Stimulated activated CD8-positive, alpha-beta memory T cell treated with anti-CD3 and anti-CD28 coated beads, Interleukin-4, amount 100 ng/mL, for 4 hours (primary cell): ENCODE measurements at places on chromosomes 4 and X.

GRCh38 chr4:3766785-3767569 is 792 bp downstream of the ADRA2C start:
- no peak for DNase-seq

GRCh38 chr4:45316257-45316656 is 589.9 kb upstream of the GNPDA2 start:
- no peak for DNase-seq

- no peak for DNase-seq
These were observed 61.6 kb downstream of the MAD2L1 start for GRCh38 chr4:120005076-120005475.

DNA sequence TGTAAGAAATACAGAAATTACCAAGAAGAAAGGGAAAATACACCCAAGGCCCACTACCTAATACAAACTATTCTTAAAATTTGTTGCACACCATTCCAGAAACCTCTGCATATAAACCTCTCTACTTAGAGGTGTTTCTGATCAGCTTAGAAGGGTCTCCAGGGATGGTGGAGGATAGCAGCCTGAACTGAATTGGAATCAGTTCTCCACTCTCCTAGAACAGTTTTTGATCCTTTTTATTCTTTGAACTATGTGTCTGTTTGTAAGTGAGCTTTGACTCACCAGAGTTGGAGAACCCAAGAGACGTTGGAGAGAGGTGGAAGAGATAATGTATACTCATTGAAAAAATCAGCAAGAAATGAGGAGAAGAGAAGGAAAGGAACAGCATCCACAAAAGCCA is 96.6 kb upstream of the OTUD4 start:
- DNase-seq: no peak

GRCh38 chrX:134186362-134187121 is 50.4 kb upstream of the CCDC160 start:
- DNase-seq: no peak

GRCh38 chr4:164023214-164023613 is 528.7 kb downstream of the TMA16 start:
- no peak for DNase-seq

GRCh38 chr4:147924604-147925412 is 192.9 kb downstream of the ARHGAP10 start:
- no peak for DNase-seq

- DNase-seq: no peak
These were observed 49.3 kb upstream of the FAM9A start for GRCh38 chrX:8850478-8850877.

DNA sequence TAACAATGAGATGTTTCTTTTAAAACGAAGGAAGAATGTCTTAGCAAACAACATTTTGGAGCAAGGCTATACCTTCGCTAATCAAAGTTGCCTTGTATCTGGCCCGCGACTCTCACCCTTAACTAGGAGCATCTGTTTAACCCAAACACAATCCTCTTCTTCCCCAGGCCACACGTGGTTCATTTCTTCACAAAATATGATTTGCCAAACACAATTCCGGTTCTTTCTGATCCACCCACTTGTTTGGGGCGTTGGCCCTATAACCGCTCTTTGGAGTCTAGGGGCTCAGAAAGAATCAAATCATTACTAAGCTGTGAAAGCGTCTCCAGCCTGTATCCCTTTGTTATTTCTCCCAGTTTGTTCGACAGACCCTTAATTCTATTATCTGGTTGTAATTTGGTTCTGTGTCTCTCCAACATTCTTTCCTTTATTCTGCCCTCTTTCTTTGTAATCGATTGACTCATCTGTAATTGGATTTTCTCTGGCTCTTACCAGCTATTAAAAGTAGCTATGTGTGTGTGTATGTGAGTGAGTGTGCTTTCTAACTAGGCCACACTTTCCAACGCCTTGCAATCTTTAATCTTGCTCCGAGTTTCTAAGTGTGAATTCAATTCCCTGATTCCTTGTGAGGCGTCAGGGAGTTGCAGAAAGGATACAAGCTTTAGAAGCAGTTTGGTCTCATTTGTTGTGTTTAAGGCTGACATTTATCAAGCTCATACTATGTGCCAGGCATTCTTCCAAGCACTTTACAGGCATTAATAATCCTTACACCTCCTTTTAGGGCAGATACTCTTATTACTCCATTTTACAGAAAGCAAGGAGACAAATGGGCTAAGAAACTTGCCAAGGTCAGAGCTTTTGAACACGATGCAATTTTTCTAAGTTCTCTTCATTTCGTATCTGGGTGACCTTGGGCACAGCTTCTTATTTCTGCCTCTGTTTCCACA is 138.6 kb upstream of the CPEB2 start:
- DNase-seq: no peak

GRCh38 chrX:144768540-144768939 is 478.8 kb upstream of the SPANXN1 start:
- DNase-seq: no peak

GRCh38 chrX:131802836-131803626 is 220.1 kb upstream of the STK26 start:
- DNase-seq: peak; percentile 47

- DNase-seq: no peak
These were observed 45.1 kb downstream of the PRPS1 start for GRCh38 chrX:107673431-107673830.

DNA sequence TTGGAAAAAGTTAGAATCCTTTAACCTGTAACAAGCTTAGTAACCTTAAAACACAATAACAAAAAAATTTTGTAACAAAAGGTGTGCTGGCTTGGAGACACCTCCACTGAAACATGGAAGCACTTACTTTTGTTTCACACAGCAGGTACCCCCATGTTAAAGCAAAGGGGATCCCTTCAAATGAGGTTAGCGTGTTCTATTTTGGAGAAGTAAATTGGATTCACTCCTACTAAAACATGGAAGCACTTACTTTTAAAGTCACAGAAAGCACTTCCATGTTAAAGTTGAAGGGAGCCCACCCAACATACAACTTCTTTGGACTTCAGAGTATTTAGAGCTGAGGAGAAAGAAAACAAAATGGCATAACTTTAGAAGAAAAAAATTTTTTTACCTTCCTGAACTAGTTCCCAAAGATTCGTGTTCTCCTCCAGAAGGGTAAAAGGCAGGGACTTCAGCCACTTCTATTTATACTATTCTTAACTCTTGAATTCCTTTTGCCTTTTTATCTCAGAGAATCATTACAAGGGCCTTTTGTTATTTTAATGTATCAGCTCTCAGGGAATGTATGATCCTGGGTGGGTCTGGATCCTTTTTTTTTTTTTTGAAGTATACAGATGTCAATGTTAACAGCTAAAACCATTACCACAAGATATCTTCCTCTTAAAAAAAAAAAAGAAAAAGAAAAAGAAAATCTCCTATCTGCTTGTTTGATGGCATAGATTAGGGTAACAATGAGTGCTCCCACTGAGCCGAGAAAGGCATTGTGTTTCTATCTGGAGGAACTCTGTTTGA is 11.5 kb downstream of the LARP7 start:
- DNase-seq: no peak

- no peak for DNase-seq
These were observed 19.7 kb downstream of the SLAIN2 start for GRCh38 chr4:48361012-48361400.

- no peak for DNase-seq
These were observed 409.0 kb downstream of the BCOR start for GRCh38 chrX:39688576-39689375.

GRCh38 chr4:42167709-42168108 is 15.3 kb upstream of the BEND4 start:
- DNase-seq: no peak

DNA sequence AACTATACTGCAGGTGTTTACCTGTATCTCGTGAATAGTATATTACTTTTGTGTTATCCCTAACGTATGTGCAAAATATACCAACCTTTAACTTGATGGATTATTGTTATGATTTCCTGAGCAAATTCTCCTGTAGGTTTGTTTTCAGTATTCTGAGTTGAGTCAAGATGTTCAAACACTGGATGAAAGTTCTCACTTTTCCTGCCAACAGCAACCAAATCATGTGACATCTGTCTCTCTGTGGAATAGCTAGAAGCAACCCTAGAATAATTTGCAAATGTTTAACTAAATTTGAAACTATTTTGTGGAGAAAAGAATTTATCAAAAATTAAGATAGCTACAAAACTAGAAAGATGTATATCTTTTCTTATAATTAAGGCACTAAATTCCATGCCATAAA is 35.6 kb downstream of the BCLAF3 start:
- DNase-seq: no peak

GRCh38 chr4:38691251-38692008 is 27.4 kb downstream of the KLF3 start:
- no peak for DNase-seq

DNA sequence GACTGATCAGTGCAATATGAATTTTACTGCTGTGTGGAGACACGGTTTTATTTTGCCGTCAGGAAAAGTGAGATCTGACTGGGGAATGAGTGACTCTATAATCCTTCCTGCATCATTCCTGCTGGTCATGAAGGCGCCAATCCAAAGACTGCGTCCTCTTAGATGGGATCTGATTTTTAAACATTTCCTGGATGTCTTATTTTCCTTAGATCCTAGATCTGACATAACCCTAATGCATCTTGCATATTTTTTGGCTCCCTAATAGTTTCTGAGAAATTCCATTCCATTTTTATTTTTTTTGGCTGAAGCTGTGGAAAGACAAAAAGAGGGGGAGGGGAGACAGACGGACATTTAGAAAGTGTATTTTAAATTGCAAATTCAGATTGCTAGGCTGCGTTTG is 454.9 kb upstream of the FAT1 start:
- no peak for DNase-seq

DNA sequence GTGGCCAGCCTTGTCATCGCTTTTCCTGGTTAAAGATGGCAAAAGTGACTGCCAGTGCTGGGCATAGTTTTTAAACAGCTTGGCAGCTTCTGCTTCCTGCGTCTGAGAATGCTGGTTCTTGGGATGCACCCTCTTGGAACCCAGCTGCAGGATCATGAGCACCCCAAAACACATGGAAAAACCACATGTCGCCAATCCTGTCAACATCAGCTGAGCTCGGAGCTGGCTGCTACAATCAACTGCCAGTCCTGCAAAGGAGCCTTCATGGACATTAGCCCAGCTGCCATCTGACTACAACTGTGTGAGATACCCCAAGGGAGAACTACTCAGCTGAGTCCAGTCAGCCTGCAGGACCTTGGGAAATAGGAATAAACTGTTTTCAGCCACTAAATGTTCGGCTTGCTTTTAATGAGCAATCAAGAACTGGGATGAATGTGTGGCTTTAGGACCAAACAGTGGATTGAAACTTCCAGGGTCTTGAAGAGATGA is 31.0 kb downstream of the OSTC start:
- DNase-seq: no peak

- no peak for DNase-seq
These were observed 51.2 kb upstream of the KLF3 start for GRCh38 chr4:38612646-38613414.

GRCh38 chr4:123564758-123565346 is 168.3 kb downstream of the SPRY1 start:
- DNase-seq: peak; percentile 9

- no peak for DNase-seq
These were observed 247.8 kb upstream of the DKK2 start for GRCh38 chr4:107283587-107284559.

- no peak for DNase-seq
These were observed 29.3 kb upstream of the SCOC start for GRCh38 chr4:140344101-140344500.

DNA sequence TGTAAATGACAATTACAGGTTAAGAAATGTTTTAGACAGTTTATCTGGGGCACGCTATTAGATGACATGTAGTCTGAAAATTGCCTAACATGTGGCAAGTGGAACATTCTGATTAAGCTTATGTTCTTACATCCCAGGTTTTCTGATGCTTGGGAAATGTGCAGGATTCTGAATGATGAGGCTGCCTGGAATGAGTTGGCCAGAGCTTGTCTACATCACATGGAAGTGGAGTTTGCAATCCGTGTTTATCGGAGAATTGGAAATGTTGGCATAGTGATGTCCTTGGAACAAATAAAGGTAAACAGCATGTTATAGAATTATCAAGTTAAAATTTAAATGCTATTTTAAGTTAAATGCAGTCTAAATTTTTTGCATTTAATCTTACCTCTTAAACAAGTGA is 49.3 kb downstream of the WDR19 start:
- no peak for DNase-seq

- no peak for DNase-seq
These were observed 50.2 kb downstream of the ING2 start for GRCh38 chr4:183554878-183555585.

DNA sequence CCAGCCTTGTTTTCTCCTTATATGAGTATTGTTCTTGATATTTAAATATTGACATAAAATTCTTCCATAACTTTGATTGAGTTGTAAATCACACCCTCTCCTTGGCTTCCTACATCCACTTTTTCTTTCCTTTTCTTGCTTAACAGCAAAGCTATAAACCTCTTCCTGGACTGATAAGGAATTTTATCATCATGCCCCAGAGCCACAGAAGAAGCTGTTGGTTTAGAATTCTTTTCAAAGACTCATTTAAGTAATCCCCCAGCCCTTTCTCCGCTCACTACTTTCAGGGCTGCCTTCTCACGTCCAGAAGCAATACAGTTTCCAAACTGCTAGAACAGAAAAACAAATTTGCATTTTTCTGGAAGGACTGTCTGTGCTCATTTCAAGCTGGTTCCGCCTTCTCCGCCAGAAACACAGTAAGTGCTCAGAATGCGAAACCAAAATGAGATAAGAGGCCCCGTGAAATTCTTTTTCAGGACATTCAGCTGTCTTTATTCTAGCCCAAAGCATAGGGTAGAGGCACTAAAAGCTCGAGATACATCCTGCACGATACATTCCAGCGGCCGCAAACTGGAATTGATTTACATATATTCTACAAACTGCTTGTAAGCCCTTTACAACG is 849 bp downstream of the MID1 start:
- no peak for DNase-seq

- DNase-seq: peak; percentile 2
These were observed 34.3 kb downstream of the NLGN3 start for GRCh38 chrX:71178908-71179307.
